Activated CD8-positive, alpha-beta memory T cell treated with anti-CD3 and anti-CD28 coated beads, Interleukin-2, amount 10 ng/mL, durations not matched to agents 7 days and 5 days (primary cell): ENCODE measurements at places on chromosomes 6 and 20. TPM values are rescaled to one million over a fixed set of nuclear protein-coding genes. Genes with fewer than 3 reads are reported as not detected.

Gene RGS19
- 119 TPM for total RNA-seq

- no peak for DNase-seq
Observed at GRCh38 chr20:62824476-62825332, 7.9 kb downstream of the COL9A3 start.

Gene SLC24A3
- total RNA-seq = not detected

Gene MOCS1
- total RNA-seq = 0.30 TPM

Gene TNF
- total RNA-seq = 58.8 TPM

DNA sequence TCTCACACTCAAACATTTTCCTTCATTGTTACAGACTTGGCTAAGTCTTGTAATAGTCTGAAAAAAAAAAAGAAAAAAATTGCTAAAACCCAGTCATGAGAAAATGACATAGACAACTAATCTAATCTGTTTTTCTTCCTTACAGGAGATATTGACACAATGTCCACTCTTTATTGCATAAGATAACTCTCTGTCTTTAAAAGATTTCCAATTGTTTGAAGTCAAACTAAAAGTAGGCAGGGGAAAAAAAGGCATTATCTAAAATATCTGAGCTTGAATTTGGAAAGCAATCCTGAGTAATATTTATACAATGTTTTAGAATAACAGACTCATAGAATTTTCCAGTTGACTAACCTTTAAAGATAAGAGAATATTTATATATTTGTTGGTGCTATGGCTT lies 233.0 kb upstream of the CEP162 start:
- no peak for DNase-seq

DNA sequence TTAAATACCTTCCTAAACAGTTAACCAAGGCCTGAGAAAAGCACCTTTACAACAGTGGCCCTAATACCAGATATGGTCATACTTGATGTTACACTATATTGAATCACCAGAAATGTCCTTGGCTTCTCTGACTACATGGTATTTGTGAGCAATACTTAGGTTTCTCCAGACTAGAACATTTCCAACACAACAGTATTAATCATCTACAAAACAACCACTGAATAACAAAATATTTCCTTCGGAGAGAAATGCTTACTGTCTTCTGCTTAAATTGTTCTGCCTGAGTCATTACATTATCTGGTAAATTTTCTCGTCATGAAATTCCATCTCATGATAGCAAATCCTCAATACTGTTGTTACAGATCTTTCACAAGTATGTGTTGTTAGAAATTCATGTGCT lies 252.9 kb upstream of the RUNX2 start:
- no peak for DNase-seq

GRCh38 chr20:64056889-64057627 lies 5.9 kb upstream of the TCEA2 start:
- no peak for DNase-seq

- no peak for DNase-seq
Observed at GRCh38 chr20:20571068-20571780, 141.2 kb downstream of the RALGAPA2 start.
